Stimulated activated CD4-positive, alpha-beta T cell treated with anti-CD3 and anti-CD28 coated beads, Interleukin-1b, Interleukin-23, amount 100 ng/mL, for 1 hour (primary cell): ENCODE measurements at places on chromosomes 12 and 14.

DNA sequence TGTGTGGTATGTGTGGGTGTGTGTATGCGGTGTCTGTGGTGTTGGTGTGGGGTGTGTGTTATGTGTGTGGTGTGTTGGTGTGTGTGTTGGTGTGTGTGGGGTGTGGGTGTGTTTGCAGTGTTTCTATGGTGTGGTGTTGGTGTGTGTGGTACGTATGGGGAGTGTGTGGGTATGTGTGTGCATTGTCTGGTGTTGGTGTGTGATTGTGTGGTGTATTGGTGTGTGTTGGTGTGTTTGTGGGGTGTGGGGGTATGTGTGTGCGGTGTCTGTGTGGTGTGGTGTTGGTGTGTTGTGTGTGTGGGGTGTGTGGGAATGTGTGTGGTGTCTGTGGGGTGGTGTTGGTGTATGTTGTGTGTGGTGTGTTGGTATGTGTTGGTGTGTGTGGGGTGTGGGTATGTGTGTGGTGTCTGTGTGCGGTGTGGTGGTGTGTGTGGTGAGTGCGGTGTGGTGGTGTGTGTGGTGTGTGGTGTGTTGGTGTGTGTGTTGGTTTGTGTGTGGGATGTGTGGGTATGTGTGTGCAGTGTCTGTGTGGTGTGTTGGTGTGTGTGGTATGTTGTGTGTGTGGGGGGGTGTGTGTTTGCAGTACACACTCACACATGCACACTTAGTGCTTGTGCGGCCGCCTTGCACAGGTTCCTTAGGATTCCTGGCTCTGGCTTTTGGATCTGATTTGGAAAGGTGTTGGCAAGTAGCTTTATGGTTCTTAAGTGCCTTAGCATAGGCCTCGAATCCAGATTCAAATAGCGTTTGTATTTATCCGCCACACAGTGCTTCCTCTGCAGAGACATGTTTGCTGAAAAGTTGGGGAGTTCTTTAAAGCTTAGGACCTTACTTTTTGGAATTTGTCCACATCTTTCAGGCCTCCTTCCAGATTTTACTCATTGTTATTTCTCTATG is 16.4 kb downstream of the MLXIP start:
- DNase-seq, result no peak

- no peak for DNase-seq
These were observed 21.9 kb downstream of the CLEC9A start for GRCh38 chr12:10052193-10052913.

DNA sequence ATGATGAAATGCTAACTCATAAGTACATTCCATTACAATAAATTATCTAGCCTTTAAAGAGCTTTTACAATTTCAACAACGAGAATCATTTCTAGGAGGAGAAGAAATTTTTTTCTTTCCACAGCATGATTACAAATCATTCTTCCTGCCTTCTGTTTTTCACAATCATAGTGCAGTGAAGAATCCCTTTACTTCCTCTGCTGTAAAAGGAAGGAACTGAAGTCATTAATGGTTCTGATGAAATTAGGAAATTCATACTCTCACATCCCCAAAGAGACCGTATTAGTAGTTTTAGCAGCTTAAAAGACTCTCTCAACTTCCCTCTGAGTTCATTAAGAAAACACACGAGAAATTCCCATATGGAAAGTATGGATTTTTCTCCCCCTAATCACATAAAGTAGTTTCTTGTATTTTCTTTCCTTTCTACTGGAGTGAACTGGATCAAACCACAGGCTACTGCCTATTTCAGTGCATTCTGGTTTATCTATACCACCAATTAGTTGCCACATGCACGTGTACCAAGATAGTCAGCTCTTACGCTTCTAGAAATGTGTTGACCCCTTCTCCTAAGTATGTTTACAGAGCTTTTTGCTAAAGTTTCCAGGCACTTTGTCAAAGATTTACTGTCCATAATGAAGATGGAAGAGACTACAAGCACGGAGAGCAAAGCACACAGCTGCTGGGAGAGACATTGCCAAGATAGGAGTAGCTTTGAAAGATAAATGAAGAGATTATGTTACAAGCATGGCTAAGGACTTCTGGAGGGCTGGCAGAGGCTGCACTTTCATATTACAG is 58.9 kb upstream of the KITLG start:
- no peak for DNase-seq

DNA sequence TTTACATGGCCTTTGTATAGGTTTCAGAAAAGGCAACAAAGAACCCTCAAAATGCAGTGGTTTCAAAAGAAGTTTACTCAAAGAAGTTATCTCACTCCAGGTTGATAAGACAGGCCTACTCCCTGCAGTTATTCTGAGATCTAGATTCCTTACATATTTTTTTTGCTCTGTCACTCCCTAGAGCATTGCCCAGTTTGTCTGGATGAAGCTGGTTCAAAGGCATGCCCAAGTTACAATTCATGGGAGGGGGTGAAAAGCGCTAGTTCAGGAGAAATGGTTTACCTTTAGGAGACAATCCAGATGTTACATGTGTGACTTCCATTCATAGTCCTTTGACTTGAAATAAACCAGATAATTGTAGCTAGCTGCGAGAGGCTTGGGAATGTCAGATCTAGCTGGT is 115.0 kb downstream of the TPH2 start:
- DNase-seq, result no peak

GRCh38 chr14:68214431-68214830 is 394.9 kb downstream of the RAD51B start:
- no peak for DNase-seq

DNA sequence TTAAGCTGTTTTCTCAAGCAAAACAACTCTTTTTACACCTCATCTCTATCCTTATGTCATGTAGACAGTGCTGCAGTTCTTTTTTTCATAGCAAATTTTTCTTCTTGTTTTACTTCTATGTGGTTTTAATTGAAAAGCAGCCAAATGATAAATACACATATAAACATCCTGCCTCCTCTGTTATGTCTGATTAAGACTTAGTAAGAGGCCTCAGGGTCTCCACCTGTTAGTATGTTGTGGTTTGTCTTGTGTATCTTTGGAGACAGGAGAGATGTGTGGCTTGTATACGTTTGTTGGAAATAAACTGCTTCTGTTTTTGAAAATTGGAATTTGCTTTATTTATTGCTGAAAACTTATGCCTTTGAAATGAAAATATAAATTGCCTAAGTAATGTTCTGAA is 32.0 kb downstream of the PEX5 start:
- DNase-seq, result no peak

DNA sequence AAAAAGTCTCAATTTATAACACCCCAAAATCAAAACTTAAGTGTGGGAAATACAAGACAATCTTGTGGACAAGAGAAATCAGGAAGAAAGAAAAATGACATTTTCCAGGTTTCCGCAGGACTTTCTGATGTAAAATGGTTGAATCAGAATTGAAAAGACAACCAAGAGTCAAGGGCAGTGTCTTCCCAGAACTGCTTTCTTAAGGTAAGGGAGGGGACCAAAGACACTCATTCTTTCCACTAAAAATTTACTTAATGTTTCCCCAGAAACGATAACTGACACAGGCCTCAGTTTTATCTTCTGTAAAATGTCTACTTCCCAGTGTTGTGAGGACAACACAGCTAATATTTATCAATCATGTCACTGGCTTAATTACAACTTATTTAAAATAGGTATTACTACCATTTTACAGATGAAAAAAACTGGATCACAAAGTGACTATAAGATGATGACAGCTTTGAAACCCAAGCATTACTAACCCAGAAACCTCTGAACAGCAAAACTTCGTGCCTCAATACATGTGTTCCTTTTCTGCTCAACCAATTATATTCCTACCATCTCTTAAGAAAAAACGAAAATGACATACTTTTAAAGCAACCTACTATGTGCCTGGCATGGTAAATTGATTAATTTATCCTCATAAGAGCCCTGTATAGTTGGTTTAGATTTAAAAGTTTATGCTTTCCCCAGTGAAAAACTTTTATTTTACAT is 4.6 kb downstream of the SINHCAF start:
- DNase-seq, result no peak

DNA sequence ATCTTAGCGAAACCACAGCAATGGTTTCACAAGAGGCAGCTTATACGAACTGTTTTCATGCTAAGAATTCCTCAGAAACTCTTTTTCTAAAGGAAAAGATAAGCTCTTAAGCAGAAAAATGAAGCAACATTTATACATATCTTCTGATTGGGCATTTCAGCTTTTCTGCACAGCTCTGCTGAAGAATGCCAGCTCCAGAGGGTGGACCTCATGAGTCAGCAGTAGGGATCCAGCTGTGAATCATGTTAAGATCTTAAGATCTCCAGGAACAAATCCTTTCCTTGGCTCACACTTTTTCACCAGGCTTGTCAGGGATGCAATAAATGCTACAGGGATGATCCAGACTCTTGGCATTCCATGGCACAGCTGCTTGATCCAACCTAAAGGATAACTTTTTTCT is 477.1 kb upstream of the CCDC196 start:
- no peak for DNase-seq

DNA sequence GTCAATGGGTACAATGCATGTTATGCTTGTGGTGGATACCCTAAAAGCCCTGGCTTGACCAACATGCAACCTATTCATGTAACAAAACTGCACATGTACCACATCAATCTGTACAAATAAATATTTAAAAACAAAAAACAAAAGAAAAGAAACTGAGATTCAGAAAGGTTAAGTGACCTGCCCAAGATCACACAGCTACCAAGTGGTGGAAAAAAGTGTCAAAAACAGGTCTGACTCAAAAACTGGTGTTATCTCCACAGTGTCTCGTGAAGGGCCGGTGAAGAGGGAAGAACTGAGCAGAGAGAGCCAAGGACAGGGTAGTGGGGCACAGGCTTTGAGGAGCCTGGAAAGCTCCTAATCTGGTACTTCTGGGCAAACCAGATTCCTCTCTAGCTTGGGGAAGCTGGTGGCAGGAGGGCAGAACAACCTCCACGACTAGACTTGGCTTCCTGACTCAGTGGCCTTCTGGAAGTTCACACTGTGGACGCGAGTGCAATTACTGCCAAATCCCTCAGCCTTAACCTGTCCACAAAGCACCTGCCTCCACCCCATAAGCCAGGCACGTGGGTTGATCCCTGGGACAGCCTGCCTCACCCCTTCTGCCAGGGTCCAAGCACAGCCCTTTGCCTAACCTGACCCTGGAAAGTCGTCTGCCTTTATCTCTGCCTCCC is 15.6 kb downstream of the ZBTB39 start:
- no peak for DNase-seq

DNA sequence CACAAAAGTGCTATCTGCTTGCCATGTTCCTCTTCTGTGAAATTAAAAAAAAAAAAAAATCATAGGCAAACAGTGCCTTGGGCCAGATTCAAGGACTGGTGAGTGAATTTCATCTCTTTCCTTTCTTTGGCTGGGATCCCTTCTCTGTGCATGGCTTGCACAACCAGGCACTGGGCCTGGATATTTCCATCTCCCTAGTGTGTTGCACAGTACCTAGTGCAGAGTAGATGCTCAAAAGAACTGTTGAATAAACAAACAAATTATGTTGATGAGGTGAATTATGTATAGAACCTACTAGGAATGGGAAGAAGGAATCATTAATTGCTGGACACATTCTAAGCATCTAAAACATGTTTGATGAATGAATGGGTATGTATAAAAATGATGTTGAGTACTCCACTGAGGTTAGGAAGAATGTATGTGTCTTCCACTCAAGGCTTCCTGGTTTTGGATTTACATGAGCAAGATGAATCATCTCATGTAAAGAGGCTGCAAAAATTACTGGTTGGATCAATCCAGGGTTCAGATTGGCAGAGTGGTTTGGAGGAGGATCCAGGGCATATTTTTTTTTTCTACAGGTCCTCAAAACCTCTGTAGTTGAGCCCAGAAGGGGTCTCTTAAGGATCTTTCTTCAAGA is 93.2 kb downstream of the EMP1 start:
- DNase-seq, result no peak

DNA sequence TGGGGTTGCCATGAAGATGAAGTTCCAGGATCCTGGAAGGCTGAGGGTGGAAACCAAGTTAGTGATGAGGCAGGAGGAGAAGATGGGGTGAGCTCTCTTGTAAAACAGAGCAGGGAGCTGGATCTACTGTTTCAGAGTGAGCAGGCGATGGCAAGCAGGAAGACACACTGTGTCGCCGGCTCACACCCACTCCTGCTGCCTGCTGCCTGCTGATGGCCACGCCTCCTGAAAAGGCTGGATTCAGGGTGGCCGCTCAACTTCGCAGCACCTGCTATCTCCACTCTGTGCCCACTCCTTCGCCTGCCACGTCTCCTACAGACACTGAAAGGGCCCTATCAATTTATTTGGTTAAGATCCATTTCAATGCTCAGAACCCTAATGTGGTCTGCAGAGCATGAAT is 96.1 kb downstream of the RBM19 start:
- no peak for DNase-seq

DNA sequence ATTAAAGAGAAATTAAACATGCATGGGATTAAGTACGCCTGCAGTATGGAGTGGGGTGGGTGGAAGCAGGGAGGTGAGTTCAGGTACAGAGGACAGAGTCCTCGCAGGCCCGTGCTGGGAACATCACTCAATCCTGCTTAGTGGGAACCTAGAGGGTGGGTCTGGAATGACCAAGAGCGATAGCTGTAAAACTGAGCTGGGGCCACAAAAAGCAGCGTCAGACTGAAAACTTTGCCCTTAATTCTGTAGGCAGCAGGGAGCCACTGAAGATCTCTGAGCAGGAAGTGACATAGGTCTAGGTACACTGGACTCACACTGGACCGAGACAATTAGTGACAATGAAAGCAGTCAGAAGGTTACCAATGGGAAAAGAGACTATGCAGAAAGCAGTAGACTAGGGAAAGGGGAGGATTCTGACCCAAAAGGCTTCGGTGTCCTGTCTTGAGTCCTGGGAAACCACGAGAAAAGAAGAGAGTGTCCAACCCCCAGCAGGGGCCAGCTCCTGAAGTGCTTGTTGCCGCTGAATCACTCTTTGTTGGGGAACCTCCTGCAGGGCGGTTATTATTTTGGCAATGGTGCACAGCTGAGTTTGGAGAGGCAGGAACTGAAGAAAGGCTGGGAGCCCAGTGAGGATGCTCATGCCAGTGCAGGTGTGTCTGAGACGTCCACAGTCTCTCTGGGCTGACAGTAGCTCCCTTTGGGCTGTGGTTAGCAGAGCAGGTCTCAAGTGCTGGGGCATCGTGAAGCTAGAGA is 97.4 kb downstream of the PLXNC1 start:
- no peak for DNase-seq

- no peak for DNase-seq
These were observed 42.2 kb downstream of the ZCRB1 start for GRCh38 chr12:42283739-42284138.

DNA sequence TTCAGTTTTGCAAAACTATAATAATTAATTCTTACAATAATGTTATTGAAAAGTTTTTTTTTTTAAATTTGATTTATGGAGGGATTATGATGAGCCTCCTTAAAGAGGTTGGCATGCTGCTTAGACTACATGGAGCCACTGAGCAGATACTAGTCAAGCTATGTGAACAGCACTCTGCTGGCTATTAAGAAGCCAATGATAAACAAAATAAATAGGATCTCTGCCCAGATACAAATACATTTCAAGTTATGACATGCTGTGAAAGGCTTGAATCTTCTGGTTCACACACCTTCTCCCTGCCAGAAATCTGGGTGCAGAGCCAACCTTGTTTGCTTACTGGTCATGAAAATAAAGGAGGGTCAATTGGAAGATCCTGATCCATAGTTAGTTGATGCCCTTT is 107.4 kb upstream of the NAV3 start:
- no peak for DNase-seq
